ENCODE measurements at places on chromosomes 3 and 15.

GRCh38 chr3:156151824-156152428 is 31.5 kb downstream of the KCNAB1 start:
- DNase-seq, result peak; percentile 87

- no peak for DNase-seq
Measured at GRCh38 chr3:78186404-78186803, 1146.5 kb downstream of the ROBO2 start.

GRCh38 chr3:32374788-32375595 is 16.7 kb upstream of the CMTM7 start:
- peak; percentile 91 for DNase-seq

- peak; percentile 74 for DNase-seq
Measured at GRCh38 chr3:101695779-101696372, 9.4 kb upstream of the RPL24 start.

DNA sequence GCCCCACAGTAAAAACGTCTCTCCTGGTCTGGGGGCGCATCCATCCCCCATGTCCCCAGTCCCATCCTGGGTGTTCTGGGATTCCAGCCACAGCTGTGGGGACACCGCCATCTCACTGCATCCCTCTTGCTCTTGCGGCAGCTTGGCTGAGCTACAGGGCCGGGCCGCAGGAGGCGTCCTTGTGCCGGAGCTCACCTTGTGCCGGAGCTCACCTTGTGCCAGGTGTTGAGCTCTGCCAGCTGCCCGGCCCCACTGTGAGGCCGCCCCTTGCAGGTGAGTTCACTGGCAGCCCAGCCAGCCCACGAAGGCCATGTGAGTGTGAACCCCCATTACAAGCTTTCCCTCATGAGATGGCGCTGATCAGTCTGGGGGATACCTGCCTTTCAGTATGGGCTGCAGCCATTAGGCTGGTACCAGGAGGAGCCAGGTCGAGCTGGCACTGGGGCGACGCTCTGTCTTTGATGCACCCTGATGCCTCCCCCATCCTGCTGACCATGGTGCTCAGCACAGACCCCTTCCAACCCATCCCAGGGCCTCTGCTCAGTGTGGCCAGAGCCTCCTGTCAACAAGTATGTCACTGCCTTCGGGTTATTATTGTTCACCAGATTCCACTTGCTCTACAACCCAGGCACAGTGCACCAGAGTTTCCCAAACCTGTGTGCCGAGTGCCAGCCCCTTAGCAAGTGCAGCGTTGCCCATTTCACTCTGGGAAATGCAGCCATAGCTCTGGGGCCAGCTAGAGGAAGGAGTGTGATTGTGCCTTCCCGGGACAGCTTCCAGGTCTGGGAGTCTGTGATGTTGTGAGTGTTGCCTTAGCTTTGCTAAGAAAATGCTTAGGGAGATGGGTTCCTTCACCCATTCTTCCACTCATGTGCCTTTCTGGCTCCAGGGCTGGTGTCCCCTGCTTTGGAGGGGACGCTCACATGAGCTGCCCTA is 105.7 kb downstream of the APBA2 start:
- DNase-seq, result no peak

- DNase-seq, result no peak
Measured at GRCh38 chr3:127324913-127325628, 37.2 kb upstream of the PRR20G start.

- peak; percentile 85 for DNase-seq
Measured at GRCh38 chr3:49867871-49868321, 1.8 kb downstream of the CAMKV start.

- no peak for DNase-seq
Measured at GRCh38 chr15:43521419-43521818, 4.0 kb downstream of the MAP1A start.

DNA sequence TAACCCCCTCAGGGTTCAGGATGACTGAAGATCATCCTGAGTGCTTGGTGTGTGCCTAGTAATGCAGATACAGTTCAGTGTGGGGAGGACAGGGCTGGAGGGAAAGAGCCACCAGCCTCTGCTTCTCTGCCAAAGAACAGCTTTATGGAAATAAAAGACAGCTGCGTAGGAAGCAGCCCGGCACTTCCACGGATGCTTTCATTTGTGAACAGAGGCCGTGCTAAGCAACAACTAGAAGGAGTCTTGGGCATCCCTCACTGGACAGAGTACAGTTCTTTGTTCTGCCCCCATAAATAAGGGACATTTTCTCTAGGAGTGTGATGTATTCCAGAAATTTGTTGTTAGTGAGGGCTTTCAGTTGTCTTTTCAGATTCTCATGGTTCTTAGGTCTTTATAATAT is 194.8 kb upstream of the RGMA start:
- DNase-seq, result no peak

GRCh38 chr3:187165144-187165543 is 25.8 kb upstream of the RPL39L start:
- DNase-seq, result peak; percentile 93

DNA sequence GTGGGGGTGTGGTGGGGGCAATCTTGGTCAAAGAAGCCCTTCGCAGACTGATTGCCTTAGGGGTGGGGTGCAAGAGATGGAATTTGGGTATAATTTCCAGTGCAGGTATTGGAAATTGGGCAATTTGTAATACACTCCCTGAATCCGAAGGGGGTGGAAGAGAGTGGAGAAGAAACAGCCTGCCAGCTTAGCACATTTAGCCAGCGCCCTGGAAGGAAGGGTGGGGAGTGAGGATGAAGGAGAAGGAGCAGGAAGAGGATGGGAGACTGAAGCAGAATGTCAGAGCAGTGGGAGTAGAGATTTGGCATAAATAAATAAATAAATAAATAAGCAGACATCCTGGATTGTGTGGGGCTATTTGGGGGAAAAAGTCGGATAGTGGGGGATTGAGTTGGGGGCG is 1.6 kb downstream of the GAP43 start:
- DNase-seq, result no peak

DNA sequence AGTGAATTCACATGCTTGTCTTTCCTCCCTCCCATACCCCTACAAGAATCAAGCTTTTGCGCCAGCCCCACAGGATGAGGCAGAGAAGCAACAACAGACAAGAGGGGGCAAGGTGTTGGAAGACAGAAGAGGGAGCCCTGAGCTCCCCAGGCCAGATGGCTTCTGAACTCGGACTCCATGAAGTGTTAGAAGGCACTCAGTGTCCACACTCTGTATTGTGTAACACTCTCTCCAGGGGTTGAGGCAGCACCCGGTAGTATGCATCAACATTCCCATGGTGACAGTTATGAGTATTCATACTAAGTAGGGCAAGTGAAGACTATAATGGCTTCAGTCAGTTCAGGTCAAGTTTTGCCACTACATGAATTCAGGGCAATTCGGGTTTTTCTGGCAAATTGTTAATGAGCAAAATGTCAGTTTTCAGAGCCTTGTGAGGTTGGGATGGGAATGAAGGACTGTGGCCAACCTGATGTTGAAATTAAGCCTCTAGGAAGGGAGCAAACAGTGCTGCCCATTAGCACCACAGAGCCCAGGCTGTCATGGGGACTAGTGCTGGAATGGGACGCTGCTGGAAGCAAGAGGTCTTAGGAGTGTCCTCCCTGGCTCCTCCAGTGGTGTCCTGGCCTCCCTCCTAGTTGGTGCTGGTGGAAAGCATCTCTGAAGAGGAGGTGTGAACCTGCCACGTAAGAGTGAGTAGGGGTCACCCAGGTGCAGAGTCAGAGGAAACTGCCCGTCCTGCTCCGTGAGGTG is 79.4 kb downstream of the KLF15 start:
- no peak for DNase-seq

DNA sequence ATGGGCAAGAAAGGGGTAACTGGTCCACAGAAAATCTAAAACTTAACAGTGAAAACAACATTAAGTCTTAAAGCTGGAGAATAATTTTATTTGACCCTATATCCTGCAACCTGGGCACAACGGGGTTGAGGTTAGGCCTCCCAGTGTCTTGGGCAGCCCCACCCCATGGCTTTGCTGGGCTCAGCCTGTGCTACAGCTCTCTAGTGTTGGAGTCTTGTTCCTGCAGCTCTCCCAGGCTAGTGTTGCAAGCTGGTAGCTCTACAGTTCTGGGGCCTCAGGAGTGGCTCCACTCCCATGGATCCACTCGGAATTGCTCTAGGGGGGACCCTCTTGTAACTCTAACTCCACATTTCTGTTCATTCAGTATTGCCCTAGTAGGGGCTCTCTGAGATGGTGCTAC is 24.9 kb upstream of the GNB4 start:
- peak; percentile 8 for DNase-seq

- no peak for DNase-seq
Measured at GRCh38 chr3:177314897-177315296, 117.6 kb upstream of the TBL1XR1 start.

DNA sequence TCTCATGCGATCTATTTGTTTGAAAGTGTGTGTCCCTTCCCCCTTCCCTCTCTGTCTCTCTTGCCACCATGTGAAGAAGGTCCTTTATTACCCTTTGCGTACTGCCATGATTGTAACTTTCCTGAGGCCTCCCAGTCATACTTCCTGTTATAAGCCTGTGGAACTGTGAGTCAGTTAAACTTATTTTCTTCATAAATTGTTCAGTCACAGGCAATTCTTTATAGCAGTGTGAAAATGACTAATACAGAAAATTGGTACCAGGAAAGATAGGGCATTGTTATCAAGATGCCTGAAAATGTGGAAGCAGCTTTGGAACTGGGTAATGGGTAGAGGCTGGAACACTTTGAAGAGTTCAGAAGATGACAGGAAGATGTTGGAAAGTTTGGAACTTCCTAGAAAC is 743.7 kb upstream of the NECTIN3 start:
- no peak for DNase-seq

DNA sequence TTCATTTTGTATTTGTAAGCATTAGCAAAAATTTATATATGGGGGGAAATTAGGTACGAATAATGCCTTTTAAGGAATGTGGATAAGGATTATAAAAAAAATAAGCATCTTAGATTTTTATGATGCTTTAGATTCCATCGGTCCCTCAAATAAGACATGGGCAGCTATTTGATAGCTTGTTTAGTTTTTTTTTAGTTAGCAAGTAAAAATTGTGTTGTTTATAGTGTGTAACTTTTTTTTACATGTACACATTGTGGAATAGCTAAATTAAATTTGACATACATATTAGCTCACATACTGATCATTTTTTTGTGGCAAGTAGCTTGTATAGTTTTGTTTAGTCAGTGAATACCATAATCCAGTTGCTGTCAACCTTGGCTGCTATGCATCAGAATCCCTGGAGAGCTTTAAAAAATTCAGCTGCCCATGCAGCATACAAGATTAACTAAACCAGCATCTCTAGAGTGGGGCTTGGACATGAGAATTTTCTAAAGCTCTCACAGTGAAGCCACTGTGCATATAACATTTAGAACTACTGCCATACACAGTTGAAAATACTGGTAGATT is 53.9 kb downstream of the TMOD3 start:
- no peak for DNase-seq

GRCh38 chr3:168061332-168061996 is 34.3 kb downstream of the GOLIM4 start:
- DNase-seq, result no peak

GRCh38 chr3:97810779-97811390 is 10.9 kb upstream of the CRYBG3 start:
- no peak for DNase-seq

- DNase-seq, result no peak
Measured at GRCh38 chr3:195162033-195162669, 108.8 kb downstream of the XXYLT1 start.

DNA sequence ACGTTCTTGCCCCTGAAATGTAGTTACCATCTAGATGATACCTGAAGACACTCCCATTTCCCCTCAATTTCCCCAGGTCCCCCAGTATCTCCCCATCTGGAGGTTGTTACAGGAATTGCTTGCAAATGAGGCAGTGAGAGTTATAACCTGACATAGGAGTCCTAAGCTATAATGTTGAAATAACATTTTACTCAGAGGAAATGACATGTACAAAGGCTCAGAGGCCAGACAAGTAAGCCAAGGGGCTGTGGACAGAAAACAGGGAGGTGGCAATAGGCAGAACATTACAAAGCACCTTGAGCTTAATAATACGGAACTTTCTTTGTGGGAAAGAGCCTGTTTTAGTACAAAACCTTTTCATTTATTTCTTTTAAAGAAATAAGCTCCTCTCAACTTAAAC is 171.9 kb downstream of the FRMD5 start:
- DNase-seq, result no peak

- DNase-seq, result no peak
Measured at GRCh38 chr15:24955531-24955921, 739 bp downstream of the SNRPN start.

DNA sequence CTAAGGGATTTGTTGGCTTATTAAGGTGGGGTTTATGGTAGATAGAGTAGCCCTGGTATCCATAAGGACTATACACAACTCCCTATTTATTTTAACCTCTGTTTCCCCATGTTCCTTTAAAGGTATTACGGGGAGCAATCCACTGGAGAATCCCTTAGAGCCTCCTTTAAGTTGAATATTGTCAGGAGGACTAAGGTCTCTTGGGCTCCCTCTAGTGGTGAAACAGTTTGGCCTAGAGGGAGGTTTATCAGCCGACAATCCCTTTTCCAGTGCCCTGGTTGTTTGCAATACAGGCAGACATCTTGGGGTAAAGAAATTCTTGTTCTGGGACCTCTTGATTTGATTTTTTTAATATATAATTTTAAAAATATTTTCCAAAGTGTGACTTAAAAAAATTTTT is 12.9 kb downstream of the OPA1 start:
- DNase-seq, result peak; percentile 83

GRCh38 chr3:130835483-130835882 is 58.4 kb upstream of the ATP2C1 start:
- DNase-seq, result no peak

GRCh38 chr15:56468401-56468800 is 3.5 kb upstream of the MNS1 start:
- peak; percentile 23 for DNase-seq

GRCh38 chr3:4904811-4905695 is 74.2 kb upstream of the BHLHE40 start:
- DNase-seq, result no peak

DNA sequence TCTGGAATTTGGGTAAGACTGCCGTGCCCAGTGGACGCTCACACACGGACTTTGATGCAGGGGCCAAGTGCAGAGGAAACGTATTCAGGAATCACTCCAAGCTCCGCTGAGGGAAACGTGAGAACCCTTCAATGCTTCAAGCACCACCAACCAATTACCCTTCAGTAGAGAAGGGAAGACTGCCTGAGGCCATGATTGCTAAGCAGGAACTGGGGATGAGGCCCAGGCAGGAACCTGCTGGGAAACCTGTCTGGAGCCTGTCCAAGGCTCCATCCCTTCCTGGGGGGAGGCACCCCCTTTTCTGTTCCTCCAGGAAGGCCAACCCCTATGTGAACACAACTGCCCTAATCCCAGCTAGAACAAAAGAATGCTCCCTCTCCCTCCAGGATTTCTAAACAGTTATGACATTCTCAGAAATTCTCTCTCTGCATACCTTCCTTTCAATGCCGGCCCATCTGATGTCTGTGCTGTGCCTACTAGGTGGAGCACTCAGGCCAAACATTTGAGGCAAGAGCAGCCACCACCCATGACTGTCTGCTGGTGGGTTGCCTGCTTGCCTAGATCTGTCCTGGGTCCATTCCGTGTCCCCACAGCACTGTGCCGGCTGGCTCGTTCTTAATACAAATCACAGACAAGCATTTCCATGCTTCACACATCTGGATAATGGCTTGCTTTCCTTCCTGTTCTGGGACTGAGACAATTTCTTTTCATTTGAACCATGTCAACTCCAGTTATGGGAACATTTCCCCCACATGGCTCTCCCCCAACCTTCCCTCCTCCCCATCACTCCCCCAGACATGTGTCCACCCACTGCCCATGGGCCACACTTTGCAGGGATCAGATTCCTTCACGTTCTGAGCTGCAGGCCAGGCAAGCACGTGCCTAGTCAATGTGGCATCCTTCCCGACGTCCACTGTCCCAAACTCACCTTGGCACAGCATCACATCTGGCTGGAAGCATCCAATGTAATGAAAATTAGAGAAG is 149.4 kb downstream of the ADAMTS17 start:
- DNase-seq, result peak; percentile 77

GRCh38 chr15:85934691-85935090 is 140.0 kb upstream of the KLHL25 start:
- no peak for DNase-seq

GRCh38 chr3:145869958-145870357 is 291.0 kb downstream of the PLOD2 start:
- no peak for DNase-seq

All from mesendoderm (in vitro differentiated cells).